ENCODE measurements at places on chromosomes 3 and 15. TPM values are rescaled to one million over a fixed set of nuclear protein-coding genes. Genes with fewer than 3 reads are reported as not detected.
A peak's percentile ranks its signal among the peaks of the same experiment; 100 is the strongest.

DNA sequence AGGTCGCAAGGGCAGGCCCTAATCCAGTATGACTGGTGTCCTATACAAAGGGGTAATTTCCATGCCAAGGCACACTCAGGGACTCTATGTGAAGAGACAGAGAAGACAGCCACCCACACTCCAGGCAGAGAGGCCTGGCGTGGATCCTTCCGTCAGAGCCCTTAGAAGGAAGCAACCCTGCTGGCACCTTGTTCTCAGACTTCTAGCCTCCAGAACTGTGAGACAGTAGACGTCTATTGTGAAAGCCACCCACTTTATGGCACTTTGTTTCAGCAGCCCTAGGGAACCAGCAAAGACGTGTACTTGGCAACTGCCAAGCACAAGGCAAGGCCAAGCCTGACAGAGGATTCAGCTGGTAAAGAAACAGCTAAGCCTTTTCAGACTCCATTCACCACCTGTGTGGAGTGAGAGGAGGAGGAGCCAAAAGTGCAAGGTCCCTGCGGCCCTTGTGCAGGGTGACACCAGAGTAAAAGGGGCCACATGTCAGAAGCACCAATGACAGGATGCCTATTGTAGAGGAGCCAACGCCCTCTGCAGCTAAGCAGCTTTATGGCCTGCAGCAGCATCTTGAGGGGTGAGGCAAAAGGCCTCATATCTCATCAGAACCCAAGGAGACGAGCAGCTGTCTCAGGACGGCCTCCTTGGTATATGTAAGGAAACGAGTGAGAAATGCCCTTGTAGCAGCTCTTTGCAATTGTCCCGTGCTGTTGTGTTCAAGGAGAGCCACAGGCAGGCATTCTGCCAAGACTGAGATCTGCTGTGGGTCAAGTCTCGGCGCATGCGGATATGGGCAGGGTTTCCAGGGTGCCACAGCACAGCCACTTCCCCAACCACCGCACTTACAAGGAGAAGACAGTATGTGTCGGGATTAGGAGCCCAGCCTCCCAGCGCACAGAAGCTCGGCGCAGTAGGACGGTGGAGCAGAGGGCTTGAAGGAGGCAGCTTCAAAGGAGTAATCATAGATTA lies 121.5 kb upstream of the LIPC start:
- H3K4me1 ChIP-seq = peaks cover 18% of the 10 kb centered on the region
- no peaks in the 10 kb centered on the region for H3K36me3 ChIP-seq
- H3K27me3 ChIP-seq = no peaks in the 10 kb centered on the region
- H3K4me3 ChIP-seq = no peak overlapping the region

GRCh38 chr3:117291476-117291875 lies 581.9 kb downstream of the TUSC7 start:
- DNase-seq = no peak
- H3K4me1 ChIP-seq = no peaks in the 10 kb centered on the region
- H3K36me3 ChIP-seq = no peaks in the 10 kb centered on the region

GRCh38 chr3:66407611-66408218 lies 93.1 kb downstream of the LRIG1 start:
- peaks cover 94% of the 10 kb centered on the region for H3K36me3 ChIP-seq
- DNase-seq = no peak
- peak overlapping the region; percentile 27 for H3K27ac ChIP-seq
- peaks cover 63% of the 10 kb centered on the region for H3K4me1 ChIP-seq

DNA sequence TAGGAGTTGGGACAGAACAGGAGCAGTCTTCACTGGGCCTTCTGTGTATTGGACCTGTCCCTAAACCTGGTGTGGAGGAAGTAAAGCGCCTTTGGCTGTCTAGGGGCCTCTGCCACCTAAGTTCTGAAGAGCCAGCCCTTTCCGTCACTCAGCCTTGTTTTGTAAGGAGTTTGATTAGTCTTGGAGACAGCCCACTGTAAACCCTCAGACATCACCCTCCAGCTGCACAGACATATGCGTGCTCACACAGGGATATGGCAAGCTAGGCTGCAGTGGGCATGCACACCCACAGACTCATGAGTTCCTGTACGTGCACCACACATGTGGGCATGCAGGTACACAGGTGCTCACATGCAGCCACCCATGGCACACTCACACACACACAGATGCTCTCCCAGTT lies 5.2 kb downstream of the PRKCD start:
- H3K4me3 ChIP-seq = no peak overlapping the region
- H3K27ac ChIP-seq = no peak overlapping the region
- H3K4me1 ChIP-seq = peaks cover 50% of the 10 kb centered on the region
- peaks cover 6% of the 10 kb centered on the region for H3K36me3 ChIP-seq
- no peak for DNase-seq
- H3K27me3 ChIP-seq = no peaks in the 10 kb centered on the region

- H3K36me3 ChIP-seq = no peaks in the 10 kb centered on the region
- H3K4me3 ChIP-seq = no peak overlapping the region
- no peak for DNase-seq
- no peak overlapping the region for H3K27ac ChIP-seq
- peaks cover 3% of the 10 kb centered on the region for H3K4me1 ChIP-seq
- H3K27me3 ChIP-seq = no peaks in the 10 kb centered on the region
Measured at GRCh38 chr15:55820043-55820442, 77.1 kb upstream of the PRTG start.

- H3K4me1 ChIP-seq = no peaks in the 10 kb centered on the region
- no peak overlapping the region for H3K4me3 ChIP-seq
- H3K27ac ChIP-seq = no peak overlapping the region
- H3K36me3 ChIP-seq = no peaks in the 10 kb centered on the region
Measured at GRCh38 chr3:55330355-55330754, 156.8 kb downstream of the WNT5A start.

DNA sequence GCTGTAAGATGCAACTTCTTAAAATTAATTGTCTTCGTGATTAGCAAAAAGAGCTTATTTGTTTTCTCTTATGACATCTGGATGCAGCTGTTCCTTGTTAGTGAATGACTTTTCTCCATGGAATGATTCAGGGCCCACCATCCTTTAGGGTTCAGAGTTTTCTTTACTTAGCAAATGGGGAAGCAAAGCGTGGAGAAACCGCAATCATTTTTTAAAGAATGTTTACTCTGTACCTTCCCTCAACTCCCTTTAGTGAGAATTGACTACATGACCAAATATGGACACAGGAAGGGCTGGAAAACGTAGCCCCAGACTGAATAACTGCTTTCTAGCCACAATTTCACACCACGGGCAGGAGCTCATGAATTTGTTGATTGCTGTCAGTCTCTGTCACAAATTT lies 130.1 kb downstream of the EDEM1 start:
- H3K27ac ChIP-seq = no peak overlapping the region
- no peaks in the 10 kb centered on the region for H3K4me1 ChIP-seq
- DNase-seq = no peak
- H3K27me3 ChIP-seq = no peaks in the 10 kb centered on the region
- H3K36me3 ChIP-seq = no peaks in the 10 kb centered on the region
- H3K4me3 ChIP-seq = no peak overlapping the region

GRCh38 chr3:147426931-147427330 lies 17.8 kb downstream of the ZIC1 start:
- no peaks in the 10 kb centered on the region for H3K36me3 ChIP-seq
- H3K4me3 ChIP-seq = no peak overlapping the region
- no peaks in the 10 kb centered on the region for H3K4me1 ChIP-seq
- peaks cover 23% of the 10 kb centered on the region for H3K27me3 ChIP-seq

- H3K4me3 ChIP-seq = no peak overlapping the region
- no peak for DNase-seq
- H3K27me3 ChIP-seq = no peaks in the 10 kb centered on the region
- H3K4me1 ChIP-seq = peaks cover 46% of the 10 kb centered on the region
Measured at GRCh38 chr3:52222319-52223221, 2.9 kb downstream of the TLR9 start.

GOLGA8T gene
- total RNA-seq = not detected

GALNT15 gene
- 63.9 TPM for total RNA-seq

AGBL1 gene
- total RNA-seq = 0.11 TPM
